ENCODE measurements at places on chromosomes 7 and 10.

DNA sequence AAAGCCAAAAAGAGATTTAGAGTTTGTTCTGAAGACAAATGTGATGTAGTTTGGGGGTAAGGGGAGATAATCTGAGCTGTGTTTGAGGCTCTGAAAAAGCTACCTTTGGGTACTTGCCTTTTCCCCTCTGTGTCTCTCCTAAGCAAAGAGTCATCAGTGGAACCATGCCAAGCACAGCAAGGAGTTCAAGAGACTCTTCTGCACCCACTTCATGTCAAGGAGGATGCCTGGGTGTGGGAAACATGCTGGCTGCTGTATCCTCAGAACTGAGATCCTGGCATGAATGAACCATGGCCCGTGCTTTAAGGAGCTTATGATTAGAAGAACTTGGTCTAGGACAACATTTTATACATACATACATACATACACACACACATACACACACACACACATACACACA lies 142.9 kb downstream of the NOC3L start:
- DNase-seq, result no peak

- no peak for DNase-seq
Observed at GRCh38 chr7:36006636-36007229, 146.3 kb upstream of the EEPD1 start.

- no peak for DNase-seq
Observed at GRCh38 chr7:216360-217300, 24.3 kb downstream of the FAM20C start.

- no peak for DNase-seq
Observed at GRCh38 chr10:110613996-110614495, 30.1 kb upstream of the RBM20 start.

DNA sequence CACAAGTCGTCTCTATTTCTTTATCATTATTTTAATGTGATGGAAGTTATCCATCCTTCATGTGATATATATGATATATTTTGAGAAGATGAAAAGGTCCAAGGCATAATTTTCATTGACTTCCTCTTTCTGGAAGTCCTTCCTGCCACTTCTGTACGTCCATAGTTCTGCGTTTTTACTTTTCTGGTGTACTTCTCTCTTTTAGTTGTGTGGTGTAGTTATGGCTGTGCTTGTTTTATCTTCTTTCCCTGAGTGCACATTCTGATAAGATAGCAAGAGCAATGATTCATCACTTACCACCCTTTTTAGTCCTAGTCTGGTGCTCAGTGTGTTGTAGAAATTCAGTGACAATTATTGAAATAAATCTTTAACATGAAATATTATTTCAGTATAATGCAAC lies 231.3 kb upstream of the FERD3L start:
- DNase-seq, result no peak

DNA sequence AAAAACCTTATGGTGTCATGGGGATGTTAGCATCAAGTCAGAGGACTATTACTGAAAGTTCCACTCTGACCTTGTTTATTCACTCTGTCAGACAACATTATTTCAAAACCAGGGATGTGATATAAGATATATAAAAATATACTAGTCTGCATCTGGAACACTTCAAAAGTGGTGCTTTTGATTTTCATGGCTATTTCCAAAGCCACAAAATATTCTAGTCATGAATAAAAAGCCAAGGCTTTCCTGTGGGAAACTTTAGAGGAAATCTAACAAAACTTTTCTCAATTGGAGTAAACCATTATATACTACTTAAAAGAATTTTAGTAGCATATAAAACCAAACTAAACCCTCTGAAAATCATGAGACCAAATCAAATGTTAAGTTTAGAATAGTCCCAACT lies 205.2 kb downstream of the TMEM26 start:
- DNase-seq, result no peak

DNA sequence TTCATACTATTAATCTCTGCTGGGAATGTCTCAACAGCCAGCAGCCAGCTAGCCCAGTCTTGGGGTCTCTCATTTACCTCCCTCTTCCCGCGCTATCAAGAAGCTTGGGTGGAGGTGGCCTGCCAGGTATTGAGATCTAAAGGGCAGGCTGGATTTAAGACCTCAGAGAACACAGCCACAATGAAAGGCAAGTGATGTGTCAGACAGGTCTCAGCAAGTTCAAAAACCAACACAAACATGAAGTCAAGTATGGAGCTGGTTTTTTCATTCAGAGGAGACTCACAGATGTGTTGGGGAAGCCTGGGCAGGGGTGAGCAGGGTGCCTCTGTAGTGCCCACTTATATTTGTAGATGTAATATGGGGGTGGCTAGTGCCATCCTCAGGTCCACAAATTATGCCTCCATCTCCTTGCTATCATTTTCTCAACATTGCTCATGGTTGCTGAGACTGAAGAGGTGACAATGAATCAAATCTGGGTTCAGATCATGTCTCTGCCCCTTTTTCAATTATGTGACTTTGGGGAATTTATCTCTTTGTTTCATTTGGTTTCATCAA lies 27.7 kb upstream of the CROT start:
- DNase-seq, result peak; percentile 8

- DNase-seq, result no peak
Observed at GRCh38 chr10:79245539-79246208, 101.6 kb upstream of the PPIF start.

DNA sequence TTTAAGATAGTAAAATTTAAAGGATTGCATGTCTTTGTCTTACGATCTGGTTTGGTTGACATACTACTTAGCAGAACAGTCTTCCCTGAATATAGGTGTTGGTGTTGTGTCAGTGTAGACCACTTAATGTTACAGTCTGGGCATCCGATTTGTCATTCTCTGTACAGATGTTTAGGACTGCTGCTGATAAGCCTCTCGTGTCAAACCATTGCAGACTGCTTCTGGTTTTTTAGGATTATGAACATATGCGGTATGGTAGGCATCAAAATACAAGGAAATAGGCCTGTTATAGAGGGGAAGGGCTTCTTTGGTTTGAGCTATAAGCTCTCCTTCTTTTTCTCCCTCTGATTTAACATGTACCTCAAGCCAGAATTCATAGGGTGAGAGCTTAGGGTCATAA lies 7.4 kb downstream of the CYP3A43 start:
- DNase-seq, result no peak

- no peak for DNase-seq
Observed at GRCh38 chr7:102873470-102874165, 39.2 kb upstream of the LRRC17 start.

DNA sequence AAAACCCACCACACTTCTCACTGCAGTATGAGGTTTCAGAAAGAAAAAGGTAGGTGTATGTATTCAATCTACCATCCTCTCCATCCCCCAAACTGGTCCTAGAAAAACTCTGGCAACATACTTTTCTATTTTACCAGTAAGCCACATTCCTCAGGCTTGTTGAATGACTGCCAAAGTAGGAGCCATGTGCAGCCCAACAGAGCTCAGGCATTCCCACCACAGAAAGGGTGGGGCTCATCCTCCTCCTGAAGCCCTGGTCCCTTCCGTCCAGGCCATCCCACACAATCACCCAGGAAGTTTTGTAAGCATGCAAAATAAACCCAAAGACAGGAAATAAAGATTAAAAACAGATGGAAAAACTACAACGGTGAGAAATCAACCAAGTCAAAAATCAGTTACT lies 57.2 kb downstream of the MAD1L1 start:
- DNase-seq, result no peak

- no peak for DNase-seq
Observed at GRCh38 chr10:118541718-118542117, 53.7 kb downstream of the PRLHR start.

DNA sequence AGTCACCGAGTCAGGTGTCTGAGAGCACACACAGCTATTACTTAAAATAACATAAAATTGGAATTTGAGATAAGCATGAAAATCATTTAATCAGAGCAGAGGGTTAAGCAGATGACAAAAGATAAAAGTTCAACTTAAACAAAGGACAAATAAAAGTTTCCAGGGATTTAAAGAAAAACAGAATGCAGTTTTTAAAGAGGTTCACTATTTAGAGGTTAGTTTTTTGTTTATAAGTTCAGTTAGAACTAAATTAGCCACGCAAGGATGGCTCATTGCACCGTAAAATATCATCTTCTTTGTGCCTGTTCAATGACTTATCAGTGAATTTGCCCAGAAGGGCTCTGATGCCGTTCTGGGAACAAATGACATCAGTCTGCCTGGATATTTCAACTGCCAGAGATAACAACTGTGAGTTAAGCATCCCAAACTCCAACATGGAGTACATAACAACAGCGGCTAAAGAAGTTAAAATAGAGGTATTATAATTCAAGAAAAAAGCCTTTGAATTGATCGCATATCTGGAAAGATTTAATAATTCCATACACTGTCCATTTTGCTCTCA lies 107.8 kb downstream of the ANK3 start:
- DNase-seq, result no peak

- DNase-seq, result peak; percentile 62
Observed at GRCh38 chr7:108002726-108003598, at the start of gene LAMB1. LAMB1 (minus strand) TSS chr7:108003161; CDS start chr7:108002885, 276 bp downstream.

GRCh38 chr10:62053860-62054259 lies 152.4 kb downstream of the ARID5B start:
- DNase-seq, result no peak

DNA sequence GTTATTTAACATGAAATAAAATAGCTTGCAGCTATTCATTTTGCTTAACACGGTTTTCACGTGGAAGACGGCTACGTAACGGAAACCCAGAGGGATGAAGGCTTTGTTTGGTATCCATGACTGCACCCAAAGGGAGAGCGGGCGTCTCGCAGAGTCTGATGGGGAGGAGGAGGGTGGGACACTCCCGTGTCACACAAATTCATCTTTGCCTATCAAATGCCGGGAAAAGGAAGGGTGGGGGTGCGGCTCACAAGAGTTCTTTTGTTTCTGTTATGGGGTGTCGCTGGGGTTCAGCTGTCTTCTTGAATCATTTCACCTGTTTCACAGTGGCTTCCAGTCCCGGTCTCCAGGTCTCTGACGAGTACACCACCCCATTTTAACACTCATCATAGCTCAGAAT lies 108.5 kb downstream of the ZRANB1 start:
- no peak for DNase-seq

GRCh38 chr10:99888622-99889021 lies 106.2 kb downstream of the ABCC2 start:
- no peak for DNase-seq

Measured in NCI-H345 (cell line).